ENCODE measurements at places on chromosomes 1 and 21.

DNA sequence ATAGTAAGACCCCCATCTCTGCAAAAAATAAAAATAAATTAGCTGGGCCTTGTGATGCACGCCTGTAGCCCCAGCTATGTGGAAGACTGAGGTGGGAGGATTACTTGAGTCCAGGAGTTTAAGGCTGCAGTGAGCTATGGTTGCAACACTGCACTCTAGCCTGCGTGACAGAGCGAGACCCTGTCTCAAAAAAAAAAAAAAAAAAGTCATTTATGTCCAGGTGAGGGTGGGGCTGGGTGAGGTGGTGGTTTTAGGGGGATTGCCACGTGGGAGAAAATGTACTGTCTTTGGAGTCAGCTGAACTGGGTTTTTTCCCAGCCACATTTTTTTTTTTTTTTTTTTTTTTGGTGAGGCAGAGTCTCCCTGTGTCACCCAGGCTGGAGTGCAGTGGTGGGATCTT, 6.7 kb downstream of the PIK3CD start:
- DNase-seq, result no peak

DNA sequence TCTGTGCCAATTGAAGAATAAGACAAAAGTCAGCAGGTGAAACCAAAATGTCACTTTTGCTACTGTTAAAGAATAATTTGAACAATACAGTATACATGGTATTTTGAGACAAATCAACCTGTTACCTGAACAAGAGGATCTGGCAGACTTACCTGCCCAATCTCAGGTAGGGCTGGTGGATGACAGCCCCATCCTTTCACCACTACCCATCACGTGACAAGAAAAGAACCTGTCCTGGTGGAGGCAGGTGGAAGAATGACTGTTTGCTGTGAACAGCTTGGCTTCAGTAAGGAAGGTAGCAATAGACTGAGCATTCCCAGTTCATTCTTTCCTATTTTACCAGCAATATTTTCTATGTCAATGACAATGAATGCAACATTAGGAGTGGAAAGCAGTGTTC, 349.6 kb downstream of the GPATCH2 start:
- no peak for DNase-seq

DNA sequence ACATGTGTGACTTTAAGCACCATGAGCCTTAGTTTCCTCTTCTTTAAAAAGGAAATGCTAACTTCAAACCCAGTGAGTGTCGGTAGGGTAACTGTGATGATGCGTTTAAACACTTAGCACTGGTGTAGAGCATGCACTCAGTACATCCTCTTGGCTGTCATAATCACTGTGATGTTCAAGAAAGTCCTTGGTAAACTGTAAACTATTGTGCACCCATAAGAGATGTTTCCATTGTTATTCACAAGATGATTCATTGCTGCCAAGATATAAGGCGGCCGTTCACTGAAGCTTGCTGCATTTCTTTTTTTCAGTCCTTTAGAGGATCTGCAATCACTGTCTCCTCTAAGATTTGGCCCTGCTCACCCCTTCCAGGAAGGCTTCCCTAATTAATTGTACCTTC, 61.8 kb upstream of the DAB1 start:
- DNase-seq, result no peak

GRCh38 chr21:40638466-40639251, 208.3 kb downstream of the DSCAM start:
- DNase-seq, result no peak

DNA sequence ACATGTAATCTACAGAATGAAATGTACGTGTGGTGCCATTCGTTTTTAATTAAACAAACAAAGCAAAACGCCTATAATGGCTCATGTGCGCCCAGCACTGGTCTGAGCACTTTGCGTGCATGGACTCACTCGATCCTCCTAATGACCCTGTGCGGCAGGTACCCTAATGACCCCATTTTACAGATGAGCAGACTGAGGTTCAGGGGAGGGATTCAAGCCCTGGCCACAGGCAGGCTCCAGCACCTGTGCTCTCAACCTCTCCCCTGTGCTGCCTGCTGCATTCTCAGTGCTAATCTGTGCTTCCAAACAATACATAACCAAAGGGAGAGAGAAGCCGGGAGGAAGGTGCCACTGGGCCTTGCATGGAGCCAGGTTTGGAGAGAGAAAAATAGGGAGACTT, 124.2 kb upstream of the ZBTB40 start:
- no peak for DNase-seq

- no peak for DNase-seq
These were observed 58.4 kb downstream of the S1PR1 start for GRCh38 chr1:101295209-101295608.

DNA sequence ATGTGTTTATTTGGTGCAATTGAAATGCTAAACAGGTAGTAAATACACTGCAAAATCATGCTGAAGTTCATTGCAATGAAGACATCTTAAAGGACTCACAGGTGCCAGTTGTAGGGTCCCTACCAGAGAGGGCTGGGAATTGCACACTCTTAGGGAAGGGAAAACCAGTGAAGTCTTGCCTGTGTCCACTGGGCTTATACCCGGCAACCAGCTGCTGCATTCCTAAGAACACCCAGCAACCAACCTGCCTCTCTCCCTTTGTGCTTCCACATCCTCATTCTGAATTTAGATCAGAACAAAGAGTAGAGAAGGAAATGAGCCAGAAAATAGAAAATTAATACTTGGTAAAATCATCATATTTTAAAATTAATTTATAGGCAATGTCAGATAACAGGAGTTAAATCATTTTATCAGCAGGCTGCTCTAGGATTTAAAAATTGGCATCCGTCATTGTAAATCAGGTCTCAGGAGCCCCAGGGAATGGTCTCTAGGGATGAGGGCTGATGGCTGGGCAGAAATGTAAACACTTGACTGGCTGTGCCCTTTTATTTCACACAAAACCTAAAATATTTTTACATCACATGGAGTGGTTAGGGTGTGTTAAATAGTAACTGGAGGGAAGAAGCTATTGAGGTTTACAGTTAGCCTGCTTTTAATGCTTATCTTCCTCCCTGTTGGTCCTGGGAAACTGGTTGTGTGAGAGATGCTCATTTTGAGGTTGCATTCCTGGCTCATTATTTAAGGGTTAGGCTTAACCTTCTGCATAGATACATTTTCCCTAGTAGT, 31.3 kb downstream of the PTGFRN start:
- no peak for DNase-seq

GRCh38 chr1:108070662-108071061, 105.7 kb upstream of the VAV3 start:
- DNase-seq, result no peak

DNA sequence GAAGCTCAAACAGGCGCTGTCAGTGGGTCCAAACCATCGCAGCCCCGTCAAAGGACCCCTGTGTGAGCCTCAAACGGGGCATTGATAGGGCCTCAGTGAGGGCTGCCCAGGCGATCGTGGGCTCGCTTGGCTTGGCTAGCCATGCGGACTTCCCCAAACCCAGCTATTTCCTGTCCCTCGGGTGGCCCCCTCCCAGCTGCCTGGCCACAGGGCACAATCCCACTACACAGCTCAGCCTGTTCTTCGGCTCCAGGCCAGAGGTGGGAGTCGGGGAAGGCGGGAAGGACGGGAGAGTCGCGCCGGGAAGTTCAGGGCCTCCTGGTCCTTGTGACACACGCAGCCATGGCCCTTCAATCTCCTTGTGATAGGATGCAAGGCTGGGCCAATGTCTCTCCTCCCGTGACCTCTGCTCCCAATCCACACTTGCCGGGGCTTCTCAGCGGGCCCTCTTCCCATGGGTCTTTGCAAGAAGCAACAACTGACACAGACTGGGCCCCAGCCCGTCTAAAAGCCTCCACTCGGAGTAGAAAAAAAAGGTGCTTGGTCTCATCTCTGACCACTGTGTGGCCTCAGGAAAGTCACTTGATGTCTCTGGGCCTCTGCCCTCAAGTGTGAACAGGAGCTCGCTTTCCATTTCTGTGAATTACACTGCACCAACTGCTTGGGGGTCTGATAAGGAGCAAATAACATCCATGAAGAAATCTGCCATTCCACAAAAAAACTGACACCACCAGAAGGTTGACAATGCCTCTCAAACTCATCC, 7.1 kb upstream of the MATN1 start:
- no peak for DNase-seq

DNA sequence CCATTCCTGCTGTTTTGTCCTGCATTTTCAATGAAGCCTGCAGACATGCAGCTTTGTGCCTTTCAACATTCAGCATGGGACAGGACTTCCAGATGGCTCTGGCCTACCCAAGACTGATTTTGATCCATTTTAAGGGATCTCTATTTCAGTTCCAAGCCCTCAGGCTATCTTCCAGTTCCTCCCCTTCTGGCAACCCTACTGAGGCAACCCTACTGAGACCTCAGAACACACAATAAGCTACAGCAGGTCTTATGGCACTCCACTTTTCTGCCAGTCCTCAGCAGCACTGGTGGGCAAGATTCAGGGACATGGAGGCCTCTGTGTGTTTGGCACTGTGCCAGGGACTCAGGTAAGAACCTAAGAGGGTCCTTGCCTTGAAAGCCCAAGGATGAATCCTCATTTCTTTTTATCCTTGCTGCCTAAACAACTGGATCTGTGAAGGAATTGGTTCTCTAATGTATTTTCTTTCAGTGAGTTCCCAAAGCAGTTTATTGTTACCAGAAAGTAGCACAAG, 50.7 kb downstream of the MAB21L3 start:
- DNase-seq, result no peak

DNA sequence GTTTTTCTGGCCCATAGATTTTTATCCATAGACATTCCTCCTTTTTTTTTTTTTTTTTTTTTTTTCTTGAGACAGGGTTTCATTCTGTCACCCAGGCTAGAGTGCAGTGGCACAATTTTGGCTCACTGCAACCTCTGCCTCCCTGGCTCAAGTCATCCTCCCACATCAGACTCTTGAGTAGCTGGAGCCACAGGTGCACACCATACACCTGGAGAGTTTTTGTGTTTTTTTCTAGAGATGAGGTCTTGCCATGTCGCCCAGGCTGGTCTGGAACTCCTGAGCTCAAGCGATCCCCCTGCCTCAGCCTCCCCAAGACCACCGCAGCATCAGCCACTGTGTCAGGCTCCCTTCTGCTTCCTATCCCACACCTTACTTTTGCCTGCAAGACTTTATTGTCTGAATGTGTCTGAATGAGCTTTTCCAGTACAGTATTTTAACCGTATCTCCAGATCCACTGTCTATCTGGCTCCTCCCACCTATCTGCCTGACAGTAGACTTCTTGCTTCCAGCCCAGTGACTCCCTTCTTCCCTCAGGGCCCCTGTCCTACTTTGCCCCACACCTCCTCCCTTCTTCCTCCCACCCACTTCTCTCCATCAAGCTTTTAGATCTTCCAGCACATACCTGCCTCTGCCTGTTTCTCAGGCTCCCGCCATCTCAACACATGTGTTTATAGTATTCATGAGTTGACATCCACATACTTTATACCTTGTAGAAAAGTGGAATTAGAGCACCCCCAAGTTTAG, 6.1 kb downstream of the C1orf21 start:
- DNase-seq, result no peak

DNA sequence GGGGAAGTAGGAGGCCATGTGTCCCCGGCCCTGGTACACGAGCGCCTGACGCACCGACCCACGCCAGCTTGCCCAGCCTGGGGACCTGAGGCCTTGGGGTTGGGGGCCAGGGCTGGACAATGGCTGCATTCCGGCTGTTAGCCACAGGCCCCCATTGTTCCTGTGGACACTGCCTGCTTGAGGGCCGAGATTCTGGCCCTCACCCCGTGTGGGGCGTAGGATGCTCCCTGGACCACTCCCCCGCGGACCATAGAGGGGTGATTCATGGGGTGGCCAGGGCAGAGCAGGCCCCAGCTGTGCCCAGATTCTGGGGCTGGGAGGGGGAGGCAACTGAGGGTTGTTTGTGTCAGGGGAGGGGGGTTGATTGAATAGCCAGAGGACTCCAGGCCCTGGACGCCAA, 11.7 kb downstream of the POU3F1 start:
- DNase-seq, result no peak

- no peak for DNase-seq
These were observed 43.0 kb downstream of the DESI2 start for GRCh38 chr1:244695937-244696336.

- no peak for DNase-seq
These were observed 221.8 kb upstream of the JUN start for GRCh38 chr1:59005491-59006288.

DNA sequence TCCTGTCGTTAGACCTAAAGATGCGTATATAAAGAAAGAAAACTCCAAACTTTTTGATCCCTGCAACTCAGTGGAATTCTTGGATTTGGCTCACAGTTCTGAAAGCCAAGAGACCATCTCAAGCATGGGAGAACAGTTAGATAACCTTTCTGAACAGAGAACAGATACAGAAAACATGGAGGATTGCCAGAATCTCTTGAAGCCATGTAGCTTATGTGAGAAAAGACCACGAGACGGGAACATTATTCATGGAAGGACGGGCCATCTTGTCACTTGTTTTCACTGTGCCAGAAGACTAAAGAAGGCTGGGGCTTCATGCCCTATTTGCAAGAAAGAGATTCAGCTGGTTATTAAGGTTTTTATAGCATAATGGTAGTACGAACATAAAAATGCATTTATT, 33.1 kb downstream of the MDM4 start:
- no peak for DNase-seq

- no peak for DNase-seq
These were observed 25.0 kb downstream of the LRRC8C start for GRCh38 chr1:89657886-89658285.

- DNase-seq, result peak; percentile 52
These were observed 3.1 kb upstream of the VWA1 start for GRCh38 chr1:1432274-1432950.

GRCh38 chr1:230210326-230210980, 143.4 kb downstream of the GALNT2 start:
- no peak for DNase-seq

GRCh38 chr1:221442056-221442455, 299.8 kb downstream of the DUSP10 start:
- no peak for DNase-seq

DNA sequence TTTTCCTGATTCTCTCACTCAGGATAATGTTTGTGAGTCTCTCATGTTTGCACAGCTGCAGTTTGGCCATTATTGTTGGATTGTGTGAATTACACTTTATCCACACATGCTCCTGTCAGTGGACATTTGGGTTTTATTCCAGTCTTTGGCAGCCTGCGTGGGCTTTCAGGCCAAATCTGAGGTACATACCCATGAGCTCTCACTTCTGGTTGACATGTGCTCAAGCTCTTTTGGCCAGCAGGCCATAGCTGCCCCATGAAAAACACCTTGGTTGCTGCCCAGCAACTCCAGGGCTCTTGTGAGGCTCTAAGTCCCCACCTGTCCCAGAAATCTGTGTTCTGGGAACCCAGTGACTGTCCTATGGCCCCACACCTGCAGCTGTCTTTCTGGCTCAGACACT, 124.5 kb upstream of the GALNT2 start:
- no peak for DNase-seq

DNA sequence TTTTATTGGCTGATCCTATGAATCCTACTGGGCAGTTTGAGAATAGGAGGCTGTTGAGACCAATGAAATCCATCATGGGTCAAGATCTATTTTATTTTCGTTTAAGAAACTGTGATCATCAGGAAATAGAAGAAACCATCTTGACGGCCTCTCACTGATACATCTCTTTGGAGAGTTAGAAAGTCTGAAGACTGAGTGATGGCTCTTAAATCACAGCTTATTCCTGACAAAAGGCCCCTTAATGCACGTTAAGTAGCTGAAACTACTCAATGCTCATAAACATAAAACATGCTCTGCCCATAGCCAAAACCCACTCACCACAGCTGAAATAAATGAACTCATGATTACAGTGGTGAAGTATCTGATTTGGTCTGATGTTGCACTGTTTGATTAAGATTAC, 784.5 kb upstream of the NEGR1 start:
- DNase-seq, result no peak

GRCh38 chr1:203331224-203331623, 19.7 kb downstream of the FMOD start:
- no peak for DNase-seq

Measured in HuH-7.5 (cell line).